ENCODE measurements at places on chromosomes 6 and 20.

DNA sequence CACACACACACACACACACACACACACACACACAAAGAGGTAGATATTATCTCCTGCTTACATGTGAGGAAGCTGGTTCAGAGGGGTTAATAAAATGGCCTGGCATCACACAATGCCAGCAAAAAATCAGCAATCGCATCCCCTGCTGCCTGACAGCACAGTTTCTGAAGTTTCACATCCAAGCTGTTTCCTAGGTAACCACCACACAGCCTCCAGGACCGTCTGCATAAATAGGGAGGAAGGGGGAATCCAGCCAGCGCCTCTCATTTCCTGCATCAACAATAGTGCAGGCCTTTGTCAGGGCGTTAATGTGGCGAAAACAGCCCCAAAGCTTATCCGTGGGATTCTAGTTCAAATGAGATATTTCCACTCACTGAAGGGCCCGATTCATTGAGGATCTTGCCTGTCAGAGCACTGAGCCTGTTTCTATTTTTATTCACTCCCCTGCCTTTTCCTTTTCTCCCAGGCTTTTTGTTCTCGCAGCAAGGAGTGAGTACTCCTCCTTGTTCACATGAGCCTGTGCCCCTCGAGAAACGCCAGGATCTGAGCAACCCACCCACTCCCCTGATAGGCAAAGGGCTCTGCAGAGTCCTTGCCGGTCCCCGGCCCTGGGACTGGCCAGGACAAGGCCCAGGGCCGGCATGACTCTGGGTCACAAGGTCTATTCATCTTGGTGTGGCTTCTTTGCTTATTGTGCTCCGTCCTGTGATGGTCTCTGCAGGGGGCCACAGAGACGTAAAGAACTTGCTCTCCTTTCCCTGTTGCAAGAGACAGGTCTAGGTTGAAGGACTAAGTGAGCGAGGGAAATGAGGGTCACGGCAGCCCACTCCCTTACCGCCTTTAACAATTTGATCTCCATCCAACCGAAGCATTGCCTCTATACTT, 32.7 kb downstream of the TUBB2B start:
- DNase-seq: no peak

- DNase-seq: no peak
These were observed 125.0 kb downstream of the NFATC2 start for GRCh38 chr20:51417250-51418136.

DNA sequence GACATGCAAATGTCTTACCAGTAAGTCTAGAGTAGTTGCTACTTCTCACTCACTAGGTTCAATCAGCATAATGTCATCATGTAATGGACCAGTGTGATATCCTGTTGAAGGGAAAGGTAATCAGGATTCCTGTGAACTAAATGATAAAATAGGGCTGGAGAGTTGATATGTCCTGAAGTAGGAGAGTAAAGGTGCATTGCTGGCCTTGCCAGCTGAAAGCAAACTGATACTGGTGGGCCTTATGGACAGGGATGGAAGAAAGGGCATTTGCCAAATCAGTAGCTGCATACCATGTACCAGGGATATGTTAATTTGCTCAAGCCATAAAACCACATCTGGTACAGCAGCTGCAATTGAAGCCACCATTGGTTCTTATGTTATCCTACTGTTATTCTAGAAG, 37.5 kb upstream of the IYD start:
- DNase-seq: no peak

GRCh38 chr6:87884203-87884602, 163.4 kb upstream of the SPACA1 start:
- no peak for DNase-seq

DNA sequence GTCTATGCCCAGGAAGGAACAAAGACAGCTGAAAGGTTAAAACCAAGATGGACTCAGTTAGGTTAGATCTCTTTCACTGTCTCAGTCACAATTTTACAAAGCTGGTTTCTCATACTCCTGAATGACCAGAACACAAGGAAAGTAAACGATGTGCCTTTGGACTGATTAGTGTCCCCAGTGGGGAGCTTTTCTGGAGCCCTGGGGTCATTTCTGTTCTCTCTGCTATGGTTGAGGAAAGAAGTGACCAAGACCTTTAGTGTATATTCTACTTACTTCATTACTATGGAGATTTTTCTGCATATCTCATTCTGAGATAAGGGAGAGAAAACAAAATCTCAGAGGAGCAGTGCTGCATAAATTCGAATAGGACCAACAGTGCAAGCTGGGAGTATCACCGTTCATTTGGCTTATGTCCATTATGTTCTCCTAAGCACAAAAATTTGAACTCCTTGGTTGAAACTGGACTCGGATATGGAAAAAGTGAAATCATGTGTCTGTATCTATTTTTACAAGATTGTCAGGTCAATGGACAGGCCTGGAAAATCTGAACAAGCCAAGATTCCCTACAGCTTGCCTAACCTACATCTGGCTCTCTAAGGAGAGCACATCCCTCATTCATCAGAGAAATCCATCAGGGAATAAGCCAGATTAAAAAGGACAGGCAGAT, 34.4 kb upstream of the ENPP1 start:
- no peak for DNase-seq

DNA sequence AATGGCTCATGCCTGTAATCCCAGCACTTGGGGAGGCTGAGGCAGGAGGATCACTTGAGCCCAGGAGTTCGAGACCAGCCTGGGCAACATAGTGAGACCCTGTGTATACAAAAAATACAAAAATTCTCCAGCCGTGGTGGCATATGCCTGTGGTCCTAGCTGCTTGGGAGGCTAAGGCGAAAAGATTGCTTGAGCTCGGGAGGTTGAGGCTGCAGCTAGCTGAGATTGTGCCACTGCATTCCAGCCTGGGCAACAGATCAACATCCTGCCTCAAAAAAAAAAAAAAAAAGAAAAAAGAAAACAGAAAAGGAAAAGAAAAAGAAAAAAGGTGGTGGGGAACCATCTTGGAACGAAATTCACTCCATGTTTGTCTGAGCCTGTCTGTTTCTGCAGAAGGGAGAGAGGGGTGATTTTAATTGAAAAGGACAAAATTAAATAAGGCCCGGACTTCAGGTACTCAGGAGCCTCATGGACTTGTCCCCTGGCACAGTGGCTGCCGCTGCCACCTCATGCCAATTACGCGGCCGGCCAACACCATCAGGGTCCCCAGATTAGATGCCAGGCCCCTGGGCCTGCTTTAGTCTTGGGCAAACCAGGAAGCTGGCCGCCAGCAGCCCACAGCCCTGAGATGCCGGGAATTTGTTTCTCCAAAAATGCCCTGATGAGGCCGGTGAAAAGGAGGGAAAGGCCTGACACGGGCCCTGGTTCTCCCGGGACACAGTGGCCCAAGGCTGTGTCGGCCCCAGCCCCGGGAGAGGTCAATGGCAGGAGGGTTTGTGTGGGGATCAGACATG, 37.8 kb upstream of the STX16 start:
- no peak for DNase-seq

- DNase-seq: no peak
These were observed 45.0 kb upstream of the FUCA2 start for GRCh38 chr6:143556529-143556928.

- DNase-seq: no peak
These were observed 14.7 kb upstream of the ZNF831 start for GRCh38 chr20:59148701-59149493.

GRCh38 chr6:169075211-169075914, 178.3 kb downstream of the THBS2 start:
- DNase-seq: no peak

DNA sequence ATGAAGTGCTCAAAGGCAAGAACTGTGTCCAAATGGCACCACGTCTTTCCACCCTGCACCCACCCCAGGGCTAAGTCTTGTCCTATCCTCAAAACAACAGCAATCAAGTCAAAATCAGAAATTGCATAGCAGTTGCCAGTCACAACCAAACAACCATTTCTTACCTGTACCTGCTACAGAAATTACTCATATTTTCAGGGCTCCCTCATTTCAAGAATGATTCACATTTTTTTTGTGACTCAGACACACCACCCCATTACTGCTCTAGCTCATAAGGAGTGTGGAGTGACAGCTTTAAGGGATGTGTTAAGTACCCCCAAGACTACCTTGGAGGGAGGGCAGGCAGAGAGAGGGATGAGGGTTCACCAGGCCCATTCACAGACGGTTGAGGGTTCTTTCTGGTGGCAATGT, 111.7 kb downstream of the TRERF1 start:
- peak; percentile 57 for DNase-seq

GRCh38 chr6:71649915-71650314, 236.4 kb upstream of the RIMS1 start:
- no peak for DNase-seq

- no peak for DNase-seq
These were observed 291.3 kb downstream of the ALDH8A1 start for GRCh38 chr6:134658596-134658995.

GRCh38 chr6:30682143-30683117, 4.0 kb downstream of the PPP1R18 start:
- DNase-seq: peak; percentile 89

DNA sequence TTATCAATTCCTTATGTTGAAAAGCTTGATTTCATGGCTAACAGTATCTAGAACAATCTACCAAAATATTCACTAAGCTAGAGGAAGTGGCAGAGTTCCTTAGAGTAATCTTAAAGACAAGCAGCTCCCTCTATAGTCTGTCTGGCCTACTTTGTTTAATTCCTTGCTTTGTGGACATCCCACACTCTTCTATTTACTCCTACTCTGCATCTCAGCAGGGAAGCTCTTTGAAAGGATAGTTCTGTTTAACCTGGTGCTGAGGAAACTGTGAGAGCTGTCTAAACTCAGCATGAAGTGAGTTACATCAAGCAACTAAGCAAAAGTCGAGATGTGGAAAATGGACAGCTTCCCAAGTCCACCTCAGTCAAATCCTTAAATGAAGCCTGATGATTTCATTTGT, 4.3 kb downstream of the REV3L start:
- DNase-seq: no peak

GRCh38 chr20:31675828-31676608, 38.3 kb downstream of the COX4I2 start:
- DNase-seq: peak; percentile 65

GRCh38 chr20:56430461-56430860, 18.4 kb downstream of the CASS4 start:
- DNase-seq: no peak

DNA sequence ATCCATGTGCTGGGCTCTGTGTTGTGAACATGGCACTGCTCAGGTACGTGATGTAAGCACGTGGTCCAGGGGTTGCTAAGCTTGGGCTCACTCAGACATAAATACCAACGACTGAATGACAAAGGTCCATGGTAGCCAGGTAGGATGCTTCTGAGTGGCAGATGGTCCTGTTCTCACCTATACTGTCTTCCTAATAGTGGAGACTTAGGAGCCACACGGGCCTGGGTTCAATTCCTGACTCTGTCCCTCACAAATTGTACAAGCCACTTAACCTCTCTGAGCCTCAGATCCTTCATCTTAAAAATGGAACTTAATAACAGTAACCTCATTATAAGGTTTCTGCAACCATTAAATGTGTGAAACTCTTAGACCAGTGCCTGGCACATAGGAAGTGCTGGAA, 6.8 kb downstream of the GCM2 start:
- DNase-seq: no peak

GRCh38 chr6:31610968-31611367, 4.1 kb upstream of the AIF1 start:
- no peak for DNase-seq
